ENCODE measurements at places on chromosomes 3 and 15.

DNA sequence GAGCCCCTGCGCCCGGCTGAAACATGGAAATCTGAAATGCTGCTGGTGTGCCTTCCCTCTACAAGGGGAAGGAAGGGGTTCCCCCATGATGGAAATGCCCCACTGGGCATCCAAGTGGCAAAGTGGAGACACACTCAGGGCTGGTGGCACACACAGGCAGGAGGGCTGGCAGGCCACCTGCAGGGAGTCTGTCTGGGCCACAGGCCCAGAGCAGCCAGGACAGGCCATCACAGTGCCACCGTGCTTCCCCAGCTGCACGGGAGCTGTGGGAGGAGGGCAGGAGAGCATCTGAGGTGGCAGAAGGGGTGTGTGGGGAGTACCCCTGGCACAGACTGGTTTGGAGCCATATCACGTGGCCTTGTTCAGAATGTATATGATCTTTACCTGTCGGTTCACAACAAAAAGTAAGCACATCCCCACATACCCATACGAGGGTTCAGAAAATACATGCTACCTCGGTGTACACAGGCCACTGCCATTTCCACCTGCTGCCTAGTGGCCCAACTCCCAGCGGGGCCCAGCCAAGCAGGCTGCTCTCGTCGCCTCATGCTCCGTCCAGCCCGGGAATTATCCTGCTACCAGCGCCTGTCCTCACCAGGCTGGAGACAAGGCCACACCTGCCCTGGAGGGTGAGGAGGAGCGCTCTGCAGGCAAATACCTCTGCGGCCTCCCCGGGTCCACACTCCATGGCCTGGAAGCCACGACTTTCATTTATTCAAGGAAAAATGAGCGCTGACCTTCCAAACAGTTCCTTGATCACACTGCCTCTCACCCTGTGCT, 22.6 kb upstream of the DUSP7 start:
- DNase-seq, result no peak

DNA sequence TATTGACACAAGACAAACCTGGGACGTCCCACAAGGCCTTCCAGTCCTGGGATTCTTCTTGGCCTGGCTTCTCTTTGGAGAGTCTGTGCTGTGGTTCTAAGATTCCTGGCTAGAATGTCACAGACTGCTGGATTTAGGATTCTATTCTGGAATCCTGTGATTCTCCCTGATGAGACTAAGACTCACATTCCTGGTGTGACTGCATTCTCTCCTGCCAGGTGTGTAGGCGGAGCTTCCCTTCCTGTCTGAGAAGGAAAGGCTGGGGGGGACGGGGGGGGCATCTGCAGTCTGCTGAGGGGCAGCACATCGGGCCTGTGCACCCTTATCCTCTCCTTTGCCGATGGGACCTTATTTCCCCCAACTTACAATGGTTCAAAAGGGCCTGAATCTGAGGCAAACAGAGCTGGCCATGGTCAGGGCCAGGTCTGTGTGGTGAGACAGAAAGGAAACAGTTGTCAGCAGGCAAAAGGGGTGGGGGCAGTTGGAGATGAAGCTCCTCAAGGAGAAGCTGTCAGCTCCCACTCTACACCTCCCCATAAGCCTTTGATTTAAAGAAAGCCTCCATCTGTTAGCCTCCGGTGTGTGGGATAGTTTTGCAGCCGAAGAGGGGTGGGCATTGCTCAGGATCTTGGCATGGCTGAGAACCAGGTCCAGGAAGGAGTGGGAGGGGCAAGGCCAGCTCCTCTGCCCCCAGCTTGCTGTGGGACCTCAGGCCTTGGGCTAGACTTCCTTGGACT, 30.9 kb downstream of the VIPR1 start:
- no peak for DNase-seq

- DNase-seq, result no peak
Measured at GRCh38 chr15:41487381-41487780, 6.3 kb upstream of the ITPKA start.

DNA sequence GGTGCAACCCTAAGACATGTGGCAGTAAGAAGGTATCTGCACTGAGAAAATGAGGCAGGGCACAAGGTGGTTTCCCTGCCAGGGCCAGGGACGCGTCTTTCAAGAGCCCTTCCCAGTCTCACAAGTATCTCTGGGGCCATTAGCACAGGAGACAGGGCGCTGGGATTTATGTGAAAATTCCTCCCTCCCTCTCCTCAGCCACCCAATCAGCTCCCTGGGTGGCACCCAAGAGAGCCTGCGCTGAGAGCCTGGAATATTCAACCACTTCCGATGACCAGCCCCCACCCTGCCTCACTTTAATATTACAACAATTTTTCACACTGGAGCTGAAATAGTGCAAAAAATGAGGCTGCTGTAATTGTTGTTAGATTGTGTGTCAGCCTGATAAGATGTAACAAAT, 26.1 kb downstream of the SEC61A1 start:
- no peak for DNase-seq

DNA sequence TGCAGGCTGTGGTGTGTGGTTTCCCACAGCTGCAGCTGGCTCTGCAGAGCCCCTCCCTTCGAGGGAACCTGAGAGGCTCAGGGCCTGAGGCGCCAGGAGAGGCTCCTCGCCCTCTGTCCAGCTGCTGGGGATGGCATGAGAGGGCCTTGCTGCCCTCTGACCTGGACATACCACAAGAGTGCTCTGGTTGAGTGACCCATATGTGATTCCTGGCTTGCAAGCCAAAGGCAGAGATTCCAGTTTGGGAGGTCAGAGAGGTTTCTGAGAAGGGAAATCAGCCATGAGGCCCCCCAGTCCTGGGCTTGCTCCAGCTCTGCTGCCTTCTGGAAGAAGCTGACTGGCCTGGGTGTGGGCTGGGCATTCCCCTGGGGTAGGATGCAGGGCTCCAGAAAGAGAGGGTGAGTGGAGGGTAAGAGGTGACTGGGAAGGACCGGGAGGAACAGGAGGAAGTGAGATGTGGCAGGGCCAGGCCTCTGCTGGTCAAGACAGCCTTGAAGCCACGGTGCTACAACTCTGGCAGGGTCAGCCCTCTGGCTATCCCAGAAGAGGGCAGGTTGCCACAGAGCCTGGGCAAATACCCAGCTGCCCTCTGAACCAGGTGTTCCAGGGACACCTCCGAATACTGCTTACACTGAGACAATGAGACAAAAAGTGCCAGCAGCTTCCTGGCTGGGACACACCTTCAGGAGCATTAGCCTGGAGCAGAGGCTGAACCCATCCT, 16.0 kb upstream of the SRP14 start:
- peak; percentile 43 for DNase-seq

GRCh38 chr3:37800022-37800551, 61.6 kb upstream of the CTDSPL start:
- no peak for DNase-seq

GRCh38 chr3:37945156-37945806, 45.3 kb upstream of the VILL start:
- no peak for DNase-seq

DNA sequence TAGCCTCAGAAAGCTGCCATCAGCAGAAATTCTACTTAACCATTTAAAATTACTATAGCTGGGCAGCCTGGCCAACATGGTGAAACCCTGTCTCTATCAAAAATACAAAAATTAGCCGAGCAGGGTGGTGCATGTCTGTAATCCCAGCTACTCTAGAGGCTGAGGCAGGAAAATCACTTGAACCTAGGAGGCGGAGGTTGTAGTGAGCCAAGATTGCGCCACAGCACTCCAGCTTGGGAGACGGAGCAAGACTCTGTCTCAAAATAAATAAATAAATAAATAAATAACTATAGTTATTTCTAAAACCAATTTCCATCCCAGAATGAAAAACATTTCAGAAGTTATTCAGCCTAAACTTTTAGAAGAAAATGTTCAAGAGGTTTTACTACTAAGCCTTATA, 25.1 kb downstream of the LRRFIP2 start:
- DNase-seq, result no peak

GRCh38 chr3:24261521-24261920, 233.1 kb downstream of the THRB start:
- DNase-seq, result no peak

DNA sequence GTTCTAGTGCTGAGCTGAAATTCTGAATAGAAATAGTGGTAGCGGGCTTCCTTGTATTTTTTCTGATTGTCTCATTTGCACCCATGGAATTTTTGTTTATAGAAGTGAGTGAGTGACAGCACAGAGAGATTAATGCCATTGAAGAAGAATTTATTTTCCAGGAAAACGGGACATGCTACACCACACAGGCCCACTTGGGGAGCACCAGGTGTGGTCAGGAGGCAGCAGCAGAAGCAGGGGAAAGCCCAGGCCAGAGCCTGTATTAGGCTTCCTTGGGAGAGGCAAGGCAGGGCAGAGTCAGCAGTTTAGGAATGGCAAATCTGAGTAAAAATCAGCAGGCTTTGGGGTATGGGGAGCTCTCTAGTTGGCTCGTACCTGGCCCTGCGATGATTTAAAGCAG, 88.4 kb upstream of the ATP11B start:
- no peak for DNase-seq

GRCh38 chr15:74250266-74250665, 14.1 kb downstream of the CCDC33 start:
- no peak for DNase-seq

DNA sequence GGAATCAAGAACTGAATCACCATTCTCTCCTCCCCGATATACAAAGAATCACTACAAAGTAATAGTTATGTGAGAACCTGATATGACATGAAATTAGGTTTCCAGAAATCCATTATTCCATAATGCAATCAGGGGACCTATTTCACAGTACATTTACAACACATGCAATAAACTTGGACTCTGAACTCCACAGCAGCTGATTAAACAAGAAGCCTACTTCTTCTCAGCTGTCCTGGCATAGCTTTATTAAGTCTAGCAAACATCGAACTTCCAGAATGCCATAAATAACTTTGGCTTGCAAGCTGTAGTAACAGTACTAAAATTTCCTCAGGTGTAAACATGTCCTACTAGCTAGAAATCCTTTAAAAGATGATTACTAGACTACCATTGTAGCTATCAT, 17.8 kb downstream of the PDCD10 start:
- peak; percentile 33 for DNase-seq
